ENCODE measurements at places on chromosomes 4 and X. TPM values are rescaled to one million over a fixed set of nuclear protein-coding genes. Genes with fewer than 3 reads are reported as not detected.

The TBC1D8B gene
- 1.4 TPM for total RNA-seq

The TMEM154 gene
- total RNA-seq, result 0.07 TPM

The ARR3 gene
- not detected for total RNA-seq

The C4orf51 gene
- total RNA-seq, result not detected

The PPBP gene
- total RNA-seq, result not detected

The MED14 gene
- total RNA-seq, result 24.9 TPM

The TMEM131L gene
- 5.0 TPM for total RNA-seq

The ARHGAP6 gene
- 0.03 TPM for total RNA-seq

The CT45A2 gene
- total RNA-seq, result not detected

The PPP2R2C gene
- total RNA-seq, result 34.1 TPM

The BMP3 gene
- not detected for total RNA-seq

The MEPE gene
- total RNA-seq, result not detected

The EGF gene
- 0.13 TPM for total RNA-seq

The PCDH19 gene
- 0.05 TPM for total RNA-seq

The BBS12 gene
- 3.2 TPM for total RNA-seq

The PPEF2 gene
- total RNA-seq, result not detected

The SERTM2 gene
- total RNA-seq, result not detected

The FHL1 gene
- 22.4 TPM for total RNA-seq

The SMPX gene
- total RNA-seq, result not detected

The FGF13 gene
- not detected for total RNA-seq

The ACOX3 gene
- total RNA-seq, result 8.7 TPM

The CPLX1 gene
- 0.57 TPM for total RNA-seq

The NKAP gene
- total RNA-seq, result 7.3 TPM

The SMIM31 gene
- not detected for total RNA-seq

The FRMPD4 gene
- not detected for total RNA-seq

The GSPT2 gene
- total RNA-seq, result 7.9 TPM

The C1GALT1C1 gene
- total RNA-seq, result 32.5 TPM

The SOD3 gene
- total RNA-seq, result not detected

The CENPE gene
- 9.0 TPM for total RNA-seq

The CXorf65 gene
- total RNA-seq, result not detected

The DCAF4L1 gene
- total RNA-seq, result 0.11 TPM

The SLC2A9 gene
- total RNA-seq, result 0.48 TPM

The NUP62CL gene
- total RNA-seq, result 13.4 TPM

The MAGEB2 gene
- total RNA-seq, result not detected

The CSAG3 gene
- not detected for total RNA-seq

The MAP7D2 gene
- 5.6 TPM for total RNA-seq

The PRKX gene
- total RNA-seq, result 22.4 TPM

The EVC gene
- total RNA-seq, result 12.1 TPM
